ENCODE measurements at places on chromosomes 13 and 19. TPM values are rescaled to one million over a fixed set of nuclear protein-coding genes. Genes with fewer than 3 reads are reported as not detected.

Gene ZNF865
- total RNA-seq = 20.3 TPM

Gene PSG11
- not detected for total RNA-seq

Gene FAM216B
- not detected for total RNA-seq

Gene BRCA2
- total RNA-seq = 26.4 TPM

Gene ISYNA1
- total RNA-seq = 254 TPM

Gene ZNF433
- 5.8 TPM for total RNA-seq

Gene PCDH20
- total RNA-seq = 0.18 TPM

Gene KLK10
- total RNA-seq = not detected

Gene ELL
- total RNA-seq = 11.1 TPM

Gene USE1
- total RNA-seq = 17.6 TPM

Gene FBN3
- 12.8 TPM for total RNA-seq

Gene SYCN
- total RNA-seq = not detected

Gene DACH1
- 24.6 TPM for total RNA-seq

Gene IGFLR1
- 6.3 TPM for total RNA-seq

Gene ACER1
- not detected for total RNA-seq

Gene CCNA1
- 0.25 TPM for total RNA-seq

Gene KLK15
- not detected for total RNA-seq

Data from neural crest cell (in vitro differentiated cells).